Activated gamma-delta T cell treated with Interleukin-2 at 50 U/mL for 16 hours (primary cell): ENCODE measurements at places on chromosomes 6 and 20.
A peak's percentile ranks its signal among the peaks of the same experiment; 100 is the strongest.

GRCh38 chr6:56032715-56033260 is 157.4 kb upstream of the BMP5 start:
- no peak for DNase-seq

DNA sequence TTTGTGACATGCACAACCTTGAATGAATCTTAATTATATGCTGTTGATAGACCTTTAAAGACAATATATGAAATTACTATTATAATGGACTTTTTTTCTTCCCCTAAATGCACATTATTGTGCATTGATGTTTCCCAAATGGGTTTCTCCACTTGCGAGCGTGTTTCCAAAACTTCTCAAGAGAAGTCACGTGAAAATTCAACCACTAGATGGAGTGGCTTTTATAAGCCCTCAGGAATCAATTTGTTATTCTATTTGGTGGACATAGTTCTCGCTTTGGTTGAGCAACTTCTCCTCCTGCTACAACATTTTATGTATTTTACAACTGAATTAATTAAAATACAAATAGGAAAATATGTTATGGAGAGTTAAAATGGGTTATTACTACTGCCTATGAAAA is 9.0 kb downstream of the CNR1 start:
- DNase-seq: no peak

- DNase-seq: no peak
Measured at GRCh38 chr6:149478631-149479314, 6.0 kb downstream of the ZC3H12D start.

- no peak for DNase-seq
Measured at GRCh38 chr20:5974531-5974930, 24.1 kb downstream of the MCM8 start.

DNA sequence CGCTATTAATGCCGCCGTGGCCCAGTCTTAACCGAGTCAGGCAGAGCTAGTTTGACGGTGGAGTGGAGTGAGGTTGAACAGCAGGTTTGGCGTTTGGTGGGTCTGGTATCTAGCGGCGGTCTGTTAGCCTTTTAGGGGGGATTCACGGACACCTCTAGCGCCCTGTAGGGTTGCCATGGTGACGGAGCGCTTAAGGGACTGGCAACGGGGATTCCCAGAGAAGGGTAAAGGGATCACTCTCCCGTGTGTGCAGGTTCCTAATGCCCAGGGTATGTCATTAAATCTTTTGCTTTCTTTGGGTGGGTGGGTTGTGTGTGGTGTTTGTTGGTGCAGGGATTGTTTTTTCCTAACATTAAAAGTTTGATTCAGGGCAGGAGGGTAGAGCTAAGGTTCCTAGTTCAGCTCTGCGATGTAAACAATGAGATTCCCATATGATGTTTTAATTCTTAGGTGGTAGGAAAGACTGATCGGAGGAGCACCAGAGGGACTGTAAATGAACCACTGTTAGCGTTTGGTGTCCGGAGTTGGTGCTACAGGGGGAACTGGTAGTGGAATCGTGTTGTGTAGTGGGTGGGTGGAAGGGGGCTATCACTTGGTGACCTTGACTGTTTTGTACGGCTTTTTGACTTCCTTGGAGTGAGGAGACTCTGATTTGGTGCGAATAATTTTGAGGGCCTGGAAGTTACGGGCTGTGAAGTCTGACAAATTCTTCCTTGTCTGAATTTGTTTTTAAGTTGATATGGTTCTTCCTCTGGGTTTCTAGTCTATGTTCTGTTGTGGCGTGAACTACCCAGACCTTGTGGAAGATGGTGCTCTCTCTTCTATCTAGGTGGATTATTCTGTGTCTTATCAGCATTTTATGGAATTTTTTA is 5.0 kb downstream of the BRD2 start:
- DNase-seq: peak; percentile 49

DNA sequence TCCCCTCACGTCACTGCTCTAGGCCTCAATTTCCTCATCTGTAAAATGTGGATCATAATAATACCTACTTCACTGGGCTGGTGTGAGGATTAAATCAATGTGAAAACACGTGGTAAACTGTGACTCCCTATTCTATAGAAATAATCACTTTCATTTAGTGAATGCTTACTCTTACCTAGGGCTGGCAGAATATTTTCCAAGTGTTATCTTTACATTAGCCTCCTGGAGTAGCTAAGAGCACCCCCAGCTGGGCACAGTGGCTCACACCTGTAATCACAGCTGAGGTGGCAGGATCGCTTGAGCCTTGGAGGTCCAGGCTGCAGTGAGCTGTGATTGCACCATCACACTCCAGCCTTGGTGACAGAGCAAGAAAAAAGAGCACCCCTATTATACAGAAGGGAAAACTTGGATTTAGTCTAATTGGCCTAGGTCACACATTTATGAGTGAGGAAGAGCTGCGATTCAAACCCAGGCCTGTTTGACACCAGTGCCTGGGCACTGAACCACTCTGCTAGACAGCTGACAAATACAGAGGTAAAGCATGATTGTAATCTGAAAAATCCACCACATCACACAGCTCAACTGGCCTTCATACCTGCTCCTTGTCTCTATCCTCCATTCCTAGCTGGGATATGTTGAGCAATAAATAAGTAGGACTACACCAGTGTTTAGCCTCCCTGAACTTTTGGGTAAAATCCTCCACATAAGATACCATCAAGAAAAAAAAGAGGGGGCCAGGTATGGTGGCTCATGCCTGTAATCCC is 1.4 kb upstream of the SNTA1 start:
- peak; percentile 17 for DNase-seq

DNA sequence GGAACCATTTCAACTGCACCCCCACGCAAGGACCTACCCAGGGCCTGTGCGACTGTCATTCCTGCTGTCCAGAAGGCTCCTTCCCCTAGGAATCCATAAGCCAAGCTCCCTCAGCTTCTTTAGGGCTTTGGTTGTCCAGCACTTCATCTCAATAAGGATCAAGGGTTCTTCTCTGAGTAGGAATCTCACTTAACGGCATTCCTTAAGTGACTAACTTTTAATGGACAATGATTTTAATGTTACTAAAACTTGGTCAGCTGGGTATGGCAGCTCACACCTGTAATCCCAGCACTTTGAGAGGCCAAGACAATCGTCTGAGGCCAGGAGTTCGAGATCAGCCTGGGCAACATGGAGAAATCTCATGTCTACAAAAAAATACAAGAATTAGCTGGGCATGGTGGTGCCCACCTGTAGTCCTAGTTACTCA is 13.4 kb downstream of the UBE2V1 start:
- DNase-seq: no peak

GRCh38 chr6:144811140-144811539 is 526.0 kb downstream of the UTRN start:
- DNase-seq: no peak

- DNase-seq: no peak
Measured at GRCh38 chr20:54014293-54014926, 56.0 kb downstream of the BCAS1 start.
